ENCODE measurements at places on chromosomes 12 and 14. TPM values are rescaled to one million over a fixed set of nuclear protein-coding genes. Genes with fewer than 3 reads are reported as not detected.

DNA sequence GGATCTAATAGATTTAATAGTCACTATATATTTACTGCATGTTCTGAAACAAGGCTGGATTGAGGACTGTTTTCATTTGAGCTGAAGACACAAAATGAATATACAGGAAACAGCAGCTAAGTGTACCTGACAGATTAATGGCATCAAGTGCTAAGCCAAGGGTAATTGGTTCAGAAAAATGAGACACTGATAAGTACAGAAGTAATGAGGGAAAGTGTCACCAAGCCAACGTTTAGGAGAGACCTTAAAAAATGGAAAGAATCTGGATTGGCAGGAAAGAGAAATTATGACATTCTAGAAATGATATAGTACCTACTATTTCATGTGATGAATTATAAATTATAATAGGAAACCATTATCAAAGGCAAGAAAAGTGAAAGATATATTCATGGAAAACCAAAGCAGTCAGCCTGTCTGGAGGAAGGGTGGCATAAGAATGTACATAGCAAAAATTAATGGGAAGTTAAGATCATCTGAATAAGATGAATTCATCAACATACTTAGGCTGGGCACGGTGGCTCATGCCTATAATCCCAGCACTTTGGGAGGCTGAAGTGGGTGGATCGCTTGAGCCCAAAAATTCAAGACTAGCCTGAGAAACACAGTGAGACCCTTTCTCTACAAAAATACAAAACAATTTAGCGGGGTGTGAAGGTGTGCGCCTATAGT, 21.0 kb upstream of the DUSP16 start:
- no peak for DNase-seq

GRCh38 chr12:108805136-108805535, 52.2 kb downstream of the SSH1 start:
- DNase-seq: no peak

Gene RTL1
- total RNA-seq: not detected

Gene CNTN1
- total RNA-seq: 8.1 TPM

Measured in upper lobe of left lung (tissue), 6 donors.